ENCODE measurements at places on chromosomes 4 and X.

GRCh38 chrX:110162867-110163266, 155.0 kb downstream of the AMMECR1 start:
- no peak for DNase-seq

GRCh38 chrX:26511589-26512363, 295.8 kb downstream of the MAGEB5 start:
- DNase-seq = no peak

DNA sequence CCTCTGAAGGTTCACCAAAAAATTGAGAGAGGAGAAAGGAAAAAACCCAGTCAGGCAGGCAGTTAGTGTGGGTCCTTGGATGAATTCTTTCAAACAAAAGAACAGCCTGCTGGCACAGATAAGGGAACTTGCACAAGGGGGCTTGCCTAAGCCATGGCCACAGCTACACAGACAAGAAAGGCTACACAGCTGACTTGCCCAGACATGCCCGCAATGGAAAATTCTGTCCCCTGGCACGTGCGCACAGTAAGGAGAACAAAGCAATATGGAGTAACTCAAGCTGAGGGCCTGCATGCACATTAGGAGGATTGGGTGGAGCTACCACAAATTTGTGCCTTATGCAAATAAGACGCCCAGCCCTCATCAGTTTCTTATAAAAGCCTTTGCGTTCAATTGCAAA, 512.5 kb upstream of the HTR2C start:
- no peak for DNase-seq

- no peak for DNase-seq
Measured at GRCh38 chr4:99856166-99856565, 38.1 kb downstream of the LAMTOR3 start.

DNA sequence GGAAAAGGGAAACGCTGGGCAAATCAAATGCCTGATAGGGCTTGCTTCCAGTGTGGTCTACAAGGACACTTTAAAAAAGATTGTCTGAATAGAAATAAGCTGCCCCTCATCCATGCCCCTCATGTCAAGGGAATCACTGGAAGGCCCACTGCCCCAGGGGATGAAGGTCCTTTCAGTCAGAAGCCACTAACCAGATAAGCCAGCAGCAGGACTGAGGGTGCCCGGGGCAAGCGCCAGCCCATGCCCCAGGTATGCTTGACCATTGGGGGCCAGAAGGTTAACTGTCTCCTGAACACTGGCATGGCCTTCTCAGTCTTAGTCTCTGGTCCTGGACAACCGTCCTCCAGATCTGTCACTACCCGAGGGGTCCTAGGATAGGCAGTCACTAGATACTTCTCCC, 17.7 kb downstream of the ACOX3 start:
- no peak for DNase-seq

- DNase-seq = no peak
Measured at GRCh38 chrX:19956306-19956705, 34.6 kb downstream of the BCLAF3 start.

DNA sequence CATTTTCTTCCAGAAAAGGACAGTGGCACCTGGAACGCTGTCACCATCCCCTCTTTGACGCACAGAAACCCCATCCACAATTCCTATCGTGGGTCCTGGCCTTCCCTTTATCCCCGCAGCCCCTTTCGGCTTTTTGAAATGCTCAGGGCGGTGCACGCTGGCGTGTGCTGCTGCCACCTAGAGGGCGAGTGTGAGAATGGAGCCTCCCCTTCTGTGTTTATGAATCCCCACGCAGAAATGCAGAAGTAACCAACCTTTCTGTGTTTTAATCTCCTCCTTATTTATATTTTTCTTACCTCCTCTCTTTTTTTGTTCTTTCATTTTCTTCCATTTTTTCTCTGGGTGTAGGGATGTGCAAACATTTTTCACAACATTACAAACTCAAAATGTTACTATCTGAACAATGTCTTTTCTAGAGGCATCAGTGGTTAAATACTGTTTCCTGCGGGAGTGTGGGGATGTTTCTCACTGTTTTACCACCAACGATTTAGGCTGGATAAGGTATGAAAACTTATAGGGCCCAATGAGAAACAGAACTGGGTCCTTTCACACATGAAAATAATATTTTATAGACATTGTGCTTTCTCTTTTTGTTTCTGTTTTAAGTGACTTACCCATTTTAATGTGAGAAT, 50.0 kb downstream of the TMA16 start:
- peak; percentile 73 for DNase-seq

DNA sequence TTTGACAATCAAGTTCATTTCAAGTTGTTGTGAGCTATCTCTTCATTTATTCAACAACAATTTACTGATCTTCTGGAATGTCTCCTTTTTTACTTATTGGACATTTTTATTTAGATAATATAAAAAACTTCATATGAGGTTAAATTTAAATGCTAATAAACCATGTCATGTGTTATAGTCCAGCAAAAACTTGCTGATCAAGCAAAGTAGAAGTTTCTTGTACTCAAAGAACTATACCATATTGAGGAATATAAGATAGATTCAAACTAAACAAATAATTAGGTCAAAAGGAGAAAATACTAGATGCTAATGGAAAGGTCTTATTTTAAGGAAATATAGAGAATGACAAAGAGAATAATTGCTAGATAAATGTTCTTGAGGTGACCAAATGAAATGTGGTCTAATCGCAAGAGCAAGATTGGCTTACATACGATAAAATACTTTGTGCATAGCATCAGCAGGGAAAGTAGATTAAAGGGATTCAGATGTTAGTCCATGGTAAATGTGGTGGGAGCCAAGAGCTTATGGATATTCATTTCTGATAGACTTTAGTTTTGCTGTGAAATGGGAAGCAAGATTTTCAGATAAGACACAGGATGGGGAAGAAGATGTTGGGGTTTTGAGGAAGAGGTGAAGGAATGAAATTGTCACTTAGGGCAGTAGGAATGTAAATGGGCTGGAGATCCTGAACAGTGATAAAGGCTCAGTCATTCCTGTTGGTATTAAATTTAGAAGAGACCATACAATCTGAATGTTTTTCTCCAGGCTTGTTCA, 229.5 kb downstream of the MAPK10 start:
- no peak for DNase-seq

GRCh38 chr4:113447769-113448168, 313.8 kb downstream of the CAMK2D start:
- no peak for DNase-seq

GRCh38 chr4:170769862-170770261, 680.1 kb upstream of the AADAT start:
- DNase-seq = no peak

- DNase-seq = no peak
Measured at GRCh38 chr4:141240259-141240658, 19.6 kb downstream of the ZNF330 start.

- DNase-seq = no peak
Measured at GRCh38 chrX:136588036-136588435, 56.0 kb downstream of the VGLL1 start.

- DNase-seq = no peak
Measured at GRCh38 chrX:17861489-17862011, 452 bp upstream of the RAI2 start.

DNA sequence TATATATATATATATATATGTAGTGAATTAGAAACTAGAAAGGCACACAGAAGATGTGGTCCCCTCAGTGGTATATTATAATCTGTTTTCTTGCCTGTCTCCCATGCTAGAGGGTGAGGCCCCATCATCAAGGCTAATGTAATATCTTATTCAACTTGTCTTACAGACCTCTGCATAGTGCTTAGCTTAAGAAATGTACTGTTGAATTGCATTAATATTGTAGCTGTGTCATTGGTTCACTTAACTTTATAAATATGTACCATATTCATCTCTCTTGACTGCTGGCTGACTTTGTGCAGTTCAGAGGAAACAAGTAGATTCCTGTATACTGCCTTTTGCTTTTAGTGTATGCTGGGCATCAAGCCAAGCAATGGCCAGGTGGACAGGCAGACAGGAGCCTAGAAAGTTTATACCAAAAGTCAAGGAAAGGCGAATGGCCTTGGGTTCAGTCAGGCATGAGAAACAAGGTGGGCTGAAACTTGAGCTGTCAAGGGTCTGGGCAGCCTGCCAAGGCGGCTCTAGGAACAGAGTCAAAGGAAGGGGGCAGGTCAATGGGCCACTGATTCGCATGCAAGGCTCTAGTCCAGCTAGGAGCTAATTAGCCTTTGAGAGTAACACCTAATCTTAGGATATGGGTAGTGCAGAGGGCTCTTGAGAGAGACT, 78.8 kb upstream of the LEF1 start:
- peak; percentile 72 for DNase-seq

- DNase-seq = peak; percentile 68
Measured at GRCh38 chrX:137031517-137032340, 2.1 kb downstream of the GPR101 start.

GRCh38 chr4:113998079-113998478, 18.6 kb upstream of the ARSJ start:
- DNase-seq = no peak

- DNase-seq = no peak
Measured at GRCh38 chr4:139315221-139315675, 13.0 kb upstream of the NDUFC1 start.

DNA sequence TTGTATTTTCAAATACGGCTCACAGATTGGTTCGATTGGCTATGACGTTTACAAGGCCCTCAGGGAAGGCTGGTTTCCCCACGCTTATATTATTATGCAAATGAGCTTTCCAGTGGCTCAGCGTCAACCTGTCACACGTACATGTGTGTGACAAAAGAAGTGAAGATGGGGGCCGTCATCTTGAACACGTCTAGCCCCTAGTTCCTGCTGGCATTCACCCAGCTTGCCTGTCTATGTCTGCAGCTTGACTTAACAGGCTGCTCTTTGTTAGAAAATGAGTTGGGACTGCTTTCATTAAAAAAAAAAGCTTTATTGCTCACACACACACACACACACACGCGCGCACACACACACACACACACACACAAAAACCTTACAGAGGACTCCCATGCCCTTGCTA, 283.6 kb upstream of the CTSO start:
- no peak for DNase-seq

GRCh38 chrX:87525771-87526229, 8.2 kb downstream of the KLHL4 start:
- DNase-seq = no peak

- no peak for DNase-seq
Measured at GRCh38 chr4:25012655-25013054, 18.1 kb downstream of the LGI2 start.

- peak; percentile 46 for DNase-seq
Measured at GRCh38 chrX:72620550-72621145, 48.0 kb upstream of the HDAC8 start.

DNA sequence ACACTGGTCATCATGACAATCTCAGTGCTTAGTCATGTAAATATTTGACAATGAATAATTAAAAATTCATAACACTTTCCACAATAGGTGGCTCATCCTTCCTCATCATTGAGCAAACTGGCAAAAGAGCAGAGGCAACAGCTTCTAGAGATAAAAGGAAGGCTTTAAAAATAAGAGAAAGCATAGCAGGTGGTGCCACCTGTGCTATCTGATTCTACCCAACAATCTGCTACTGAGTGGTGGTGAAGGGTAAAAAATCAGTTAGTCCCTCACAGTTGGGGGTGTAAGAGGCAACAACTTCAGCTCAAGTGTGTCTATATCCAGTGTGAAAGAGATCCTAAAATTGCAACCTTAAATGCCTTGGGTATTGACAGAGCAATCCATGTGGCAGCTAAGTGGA, 280.1 kb upstream of the PPARGC1A start:
- DNase-seq = no peak

DNA sequence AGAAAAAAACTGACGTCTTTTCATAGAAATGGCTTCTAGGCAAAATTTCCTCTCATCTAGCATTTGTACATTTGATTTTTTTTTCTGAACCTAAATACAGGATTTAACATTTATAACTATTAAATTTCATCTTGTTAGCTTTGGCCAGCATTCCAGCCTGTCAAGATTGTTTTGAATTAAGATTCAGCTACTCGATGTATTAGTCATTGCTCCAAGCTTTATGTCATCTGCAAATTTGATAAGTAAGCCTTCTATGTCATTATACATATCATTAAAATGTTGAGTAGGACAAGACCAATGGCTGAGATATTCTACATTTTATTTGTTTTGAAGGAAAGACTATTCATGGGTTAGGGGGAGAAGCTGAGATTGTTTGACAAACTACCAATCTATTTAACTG, 46.7 kb downstream of the DDX53 start:
- no peak for DNase-seq

GRCh38 chr4:159141193-159141592, 38.3 kb downstream of the RAPGEF2 start:
- DNase-seq = no peak

DNA sequence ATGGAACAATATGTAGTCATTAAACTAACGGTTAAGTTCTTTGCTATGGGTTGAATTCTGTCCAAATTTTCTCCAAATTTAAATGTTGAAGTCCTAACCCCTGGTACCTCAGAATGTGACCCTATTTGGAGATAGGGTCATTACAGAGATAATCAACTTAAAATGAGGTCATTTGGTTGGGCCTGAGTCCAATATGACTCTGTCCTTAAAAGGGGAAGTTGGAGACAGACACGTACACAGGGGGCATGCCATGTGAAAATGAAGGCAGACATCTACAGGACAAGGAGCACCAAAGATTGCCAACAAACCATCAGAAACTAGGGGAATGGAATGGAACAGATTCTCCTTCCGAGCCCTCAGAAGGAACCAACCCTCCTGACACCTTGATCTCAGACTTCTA, 492.0 kb upstream of the FTHL17 start:
- DNase-seq = no peak

DNA sequence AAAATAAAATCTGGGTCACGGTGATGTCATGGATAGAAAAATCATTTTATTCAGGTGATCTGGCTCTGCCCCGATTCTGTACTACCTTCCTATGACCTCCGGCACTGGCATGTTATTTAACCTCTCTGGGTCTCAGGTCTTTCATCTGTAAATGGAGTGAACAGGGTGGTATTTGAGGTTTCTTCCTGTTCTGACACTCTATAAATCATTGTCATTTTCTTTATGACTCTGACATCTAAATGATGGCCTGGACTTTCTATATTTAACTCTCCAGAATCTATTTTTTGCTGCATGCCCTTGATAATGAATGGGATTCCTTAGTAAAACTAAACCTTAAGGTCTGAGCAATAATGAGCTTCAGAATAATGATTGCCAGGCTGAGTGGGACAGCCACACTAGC, 422.0 kb upstream of the CNKSR2 start:
- DNase-seq = no peak

- DNase-seq = no peak
Measured at GRCh38 chr4:76943790-76944189, 5.8 kb upstream of the SEPTIN11 start.

- no peak for DNase-seq
Measured at GRCh38 chrX:106203315-106203714, 35.2 kb downstream of the PWWP3B start.

DNA sequence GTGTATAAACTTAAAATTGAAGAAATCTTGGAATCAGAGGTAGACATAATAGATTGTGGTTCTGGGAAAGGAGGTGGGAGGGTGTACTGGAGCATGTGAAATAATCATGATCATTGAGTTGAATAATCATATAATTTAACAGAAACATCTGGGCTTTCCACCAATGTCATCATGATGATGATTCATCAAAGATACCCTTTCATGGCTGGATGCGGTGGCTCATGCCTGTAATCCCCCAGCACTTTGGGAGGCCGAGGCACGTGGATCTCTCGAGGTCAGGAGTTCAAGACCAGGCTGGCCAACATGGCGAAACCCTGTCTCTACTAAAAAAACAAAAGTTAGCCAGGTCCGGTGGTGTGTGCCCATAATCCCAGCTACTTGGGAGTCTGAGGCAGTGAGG, 6.7 kb upstream of the RUFY3 start:
- no peak for DNase-seq

All from HEK293T (cell line).